NCI-H1417 (cell line): ENCODE measurements at places on chromosomes 2 and 18.

DNA sequence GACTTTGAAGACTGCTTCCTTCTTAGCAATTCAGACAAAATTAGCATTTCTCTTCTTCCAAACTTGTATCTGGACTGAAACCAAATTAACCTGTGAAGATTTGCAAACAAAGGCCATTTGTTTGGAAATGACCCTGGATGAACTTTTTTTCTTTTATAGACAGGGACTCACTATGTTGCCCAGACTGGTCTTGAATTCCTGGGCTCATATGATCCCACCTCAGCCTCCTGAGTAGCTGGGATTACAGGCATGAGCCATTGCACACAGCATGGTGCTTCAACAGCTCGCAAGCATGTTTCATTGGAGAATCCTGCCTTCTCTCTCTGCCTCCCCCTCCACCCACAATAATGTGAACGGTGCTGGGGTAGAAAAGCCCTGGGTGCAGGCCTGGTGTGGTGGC is 170.2 kb downstream of the ARL4C start:
- DNase-seq = no peak

GRCh38 chr2:28568036-28568435 is 72.2 kb downstream of the PLB1 start:
- DNase-seq = no peak

DNA sequence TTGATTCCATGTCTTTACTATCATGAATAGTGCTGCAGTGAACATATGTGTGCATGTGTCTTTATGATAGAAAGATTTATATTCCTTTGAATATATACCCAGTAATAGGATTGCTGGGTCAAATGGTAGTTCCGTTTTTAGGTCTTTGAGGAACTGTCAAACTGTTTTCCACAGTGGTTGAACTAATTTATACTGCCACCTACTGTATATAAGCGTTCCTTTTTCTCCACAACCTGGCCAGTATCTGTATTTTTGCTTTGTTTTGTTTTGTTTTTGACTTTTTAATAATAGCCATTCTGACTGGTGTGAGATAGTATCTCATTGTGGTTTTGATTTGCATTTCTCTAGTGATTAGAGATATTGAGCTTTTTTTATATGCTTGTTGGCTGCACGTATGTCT is 641.6 kb downstream of the SUCLG1 start:
- DNase-seq = no peak

DNA sequence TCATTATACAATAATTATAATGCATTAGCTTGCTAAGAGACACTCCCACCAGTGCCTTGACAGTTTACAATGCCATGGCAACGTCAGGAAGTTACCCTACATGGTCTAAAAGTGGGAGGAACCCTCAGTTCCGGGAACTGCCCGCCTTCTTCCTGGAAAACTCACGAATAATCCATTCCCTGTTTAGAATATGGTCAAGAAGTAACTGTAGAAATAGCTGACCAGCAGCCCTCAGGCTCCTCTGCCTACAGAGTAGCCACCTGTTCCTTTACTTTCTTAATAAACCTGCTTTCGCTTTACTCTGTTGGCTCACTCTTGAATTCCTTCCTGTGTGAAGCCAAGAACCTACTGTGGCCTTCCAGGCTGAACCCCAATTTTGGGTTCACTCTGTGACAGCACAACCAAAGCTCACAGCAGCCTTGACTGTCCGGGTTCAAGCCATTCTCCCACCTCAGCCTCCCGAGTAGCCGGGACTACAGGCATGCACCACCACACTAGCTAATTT is 20.0 kb upstream of the PTPN2 start:
- DNase-seq = no peak

GRCh38 chr2:174338147-174338605 is 3.4 kb downstream of the SP9 start:
- no peak for DNase-seq

GRCh38 chr2:33122726-33123125 is 176.0 kb downstream of the LTBP1 start:
- no peak for DNase-seq
